Activated CD4-positive, alpha-beta memory T cell treated with anti-CD3 and anti-CD28 coated beads, Interleukin-2, amount 10 ng/mL, durations not matched to agents 7 days and 5 days (primary cell): ENCODE measurements at places on chromosomes 7 and 10. TPM values are rescaled to one million over a fixed set of nuclear protein-coding genes. Genes with fewer than 3 reads are reported as not detected.

DNA sequence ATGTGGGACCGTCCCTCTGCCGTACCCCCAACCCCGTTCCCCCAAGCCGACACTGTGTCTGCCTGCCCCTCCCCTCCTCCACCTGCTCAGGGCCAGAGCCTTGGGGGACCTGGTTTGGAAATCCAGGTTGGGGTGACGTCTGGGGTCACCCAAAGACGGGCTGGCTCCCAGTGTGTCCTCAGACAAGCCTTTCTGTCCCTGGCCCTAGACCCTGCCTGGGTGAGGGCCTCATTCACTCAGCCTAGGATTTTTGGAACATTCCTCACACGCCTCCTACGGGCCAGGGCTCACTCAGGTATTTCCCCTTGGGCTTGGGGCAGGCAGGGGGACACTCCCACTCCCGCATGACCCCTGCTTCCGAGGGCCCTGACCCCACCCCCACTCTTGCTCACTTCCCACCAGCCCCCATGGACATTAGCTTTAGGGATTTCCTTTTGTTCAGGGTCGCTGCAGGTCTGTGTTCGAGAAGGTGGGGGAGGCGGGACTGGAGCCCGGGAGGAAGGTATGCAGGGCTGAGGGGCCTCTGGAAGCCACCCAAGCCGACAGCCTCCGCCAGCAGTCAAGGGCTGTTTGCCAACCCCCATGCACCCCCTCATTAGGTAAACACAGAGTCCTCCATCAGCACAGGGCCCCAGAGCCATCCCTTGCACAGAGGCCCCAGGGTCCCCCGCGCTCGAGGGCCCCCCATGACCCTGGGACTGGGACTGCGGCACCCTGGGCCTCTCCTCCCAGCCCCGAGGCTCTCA is 35.1 kb downstream of the PDGFA start:
- DNase-seq: no peak
- H3K4me1 ChIP-seq: no peaks in the 10 kb centered on the region
- peaks cover 6% of the 10 kb centered on the region for H3K27me3 ChIP-seq
- no peaks in the 10 kb centered on the region for H3K36me3 ChIP-seq

- H3K36me3 ChIP-seq: no peaks in the 10 kb centered on the region
- no peak overlapping the region for H3K4me3 ChIP-seq
- no peak overlapping the region for H3K27ac ChIP-seq
- H3K27me3 ChIP-seq: no peaks in the 10 kb centered on the region
- H3K4me1 ChIP-seq: no peaks in the 10 kb centered on the region
Observed at GRCh38 chr7:2583798-2584580, 25.2 kb downstream of the IQCE start.

DNA sequence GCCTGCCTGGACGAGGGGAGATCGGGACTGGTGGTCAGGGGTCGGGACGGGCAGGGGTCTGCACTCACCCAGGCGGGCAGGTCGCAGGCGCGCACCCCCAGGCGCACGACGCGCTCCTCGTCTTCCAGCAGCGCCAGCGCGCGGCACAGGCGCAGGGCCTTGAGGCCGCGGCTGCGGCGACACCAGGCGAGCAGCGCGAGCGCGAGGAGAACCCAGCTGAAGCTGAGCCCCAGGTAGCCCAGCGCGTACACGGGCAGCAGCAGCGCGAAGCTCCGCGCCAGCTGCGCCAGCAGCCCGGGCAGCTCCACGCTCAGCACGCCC is 328 bp downstream of the ESYT2 start:
- H3K4me1 ChIP-seq: peaks cover 44% of the 10 kb centered on the region
- DNase-seq: peak; percentile 73
- H3K27me3 ChIP-seq: peaks cover 11% of the 10 kb centered on the region

- no peak overlapping the region for H3K27ac ChIP-seq
- H3K36me3 ChIP-seq: peaks cover 42% of the 10 kb centered on the region
- H3K4me1 ChIP-seq: peaks cover 8% of the 10 kb centered on the region
- DNase-seq: no peak
- H3K27me3 ChIP-seq: no peaks in the 10 kb centered on the region
Observed at GRCh38 chr10:98224509-98224908, 43.5 kb downstream of the LOXL4 start.

- no peak overlapping the region for H3K27ac ChIP-seq
- no peak for DNase-seq
- H3K4me1 ChIP-seq: no peaks in the 10 kb centered on the region
- no peaks in the 10 kb centered on the region for H3K36me3 ChIP-seq
- no peak overlapping the region for H3K4me3 ChIP-seq
Observed at GRCh38 chr7:53768186-53768585, 732.8 kb downstream of the POM121L12 start.

DNA sequence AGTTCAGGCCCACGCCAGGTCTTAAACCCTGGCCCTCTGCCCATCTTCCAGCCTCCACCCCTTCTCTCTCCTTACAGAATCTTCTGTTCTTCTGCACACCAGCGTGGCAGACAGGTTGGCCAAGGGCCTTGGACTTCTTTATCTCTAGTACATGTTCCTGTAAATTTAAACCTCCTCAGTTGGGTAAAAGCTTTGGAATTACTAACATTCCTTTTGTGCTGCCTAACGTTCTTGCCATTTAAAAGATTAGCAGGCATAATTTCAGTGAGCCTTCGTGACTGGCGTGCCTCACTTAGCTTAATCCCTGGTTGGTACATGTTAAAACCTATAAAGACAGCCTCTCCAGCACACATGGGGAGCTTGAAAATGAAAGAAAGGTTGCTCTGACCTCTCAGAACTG is 192.2 kb downstream of the CUX1 start:
- H3K4me1 ChIP-seq: no peaks in the 10 kb centered on the region
- H3K27ac ChIP-seq: no peak overlapping the region
- no peak overlapping the region for H3K4me3 ChIP-seq
- no peak for DNase-seq
- H3K27me3 ChIP-seq: no peaks in the 10 kb centered on the region

DNA sequence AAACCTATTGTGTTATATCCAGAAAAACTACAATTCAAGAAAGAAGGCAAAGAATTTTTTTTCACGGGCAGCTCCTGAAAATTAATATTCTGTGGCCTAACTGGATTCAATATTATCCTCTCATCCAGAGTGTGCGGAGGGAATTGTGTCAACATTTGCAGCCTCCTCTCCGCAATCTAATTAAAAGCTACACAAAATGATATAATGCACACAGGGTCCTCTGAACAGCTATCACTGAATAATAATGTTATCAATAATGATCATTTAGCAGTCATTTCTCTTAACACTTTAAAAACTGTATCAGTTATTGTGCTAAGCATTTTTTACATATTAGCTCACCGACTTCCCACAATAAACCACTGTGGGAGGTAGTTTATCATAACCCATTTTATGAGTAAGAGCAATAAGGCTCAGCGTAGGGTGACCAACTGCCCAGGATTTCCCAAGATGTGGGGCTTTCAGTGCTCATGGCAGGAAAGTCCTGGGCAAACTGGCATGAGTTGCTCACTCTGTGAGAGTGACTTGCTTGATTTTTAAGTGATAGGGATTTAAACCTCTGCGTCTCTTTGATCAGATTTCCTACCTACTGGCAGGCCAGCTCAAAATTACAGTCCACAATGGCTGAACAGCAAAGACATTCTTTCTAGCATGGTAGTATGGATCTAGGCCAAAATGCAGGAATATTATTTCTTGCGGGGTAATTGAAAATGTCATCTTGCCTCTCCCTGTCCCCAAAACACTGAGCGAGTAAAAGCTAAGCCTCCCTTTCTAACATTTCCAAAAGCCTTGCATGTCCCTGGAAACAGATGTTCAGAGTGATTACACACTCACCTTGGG is 65.7 kb downstream of the AOAH start:
- H3K27me3 ChIP-seq: no peaks in the 10 kb centered on the region
- no peak overlapping the region for H3K4me3 ChIP-seq
- H3K4me1 ChIP-seq: peaks cover 16% of the 10 kb centered on the region
- H3K36me3 ChIP-seq: peaks cover 15% of the 10 kb centered on the region
- H3K27ac ChIP-seq: no peak overlapping the region

DNA sequence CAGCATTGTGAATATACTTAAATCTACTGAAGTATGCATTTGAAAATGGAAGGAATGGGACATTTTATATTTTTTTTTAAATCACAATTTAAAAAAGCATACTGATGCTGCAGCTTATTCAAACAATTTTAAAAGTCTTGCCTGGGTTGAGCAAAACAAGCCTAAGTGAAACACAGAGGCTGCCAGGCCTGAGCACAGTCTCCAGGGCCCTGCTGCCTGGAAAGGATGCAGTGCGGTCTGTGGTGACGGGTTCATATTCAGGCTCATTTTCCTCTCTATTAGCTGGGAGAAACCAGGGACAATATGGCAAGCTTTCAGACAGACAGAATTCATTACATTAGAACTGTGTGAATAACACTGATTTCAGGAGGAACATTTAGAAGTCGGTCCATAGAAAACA is 251.9 kb downstream of the COBL start:
- no peaks in the 10 kb centered on the region for H3K36me3 ChIP-seq
- no peaks in the 10 kb centered on the region for H3K4me1 ChIP-seq
- no peak overlapping the region for H3K27ac ChIP-seq

- no peak for DNase-seq
- H3K36me3 ChIP-seq: peaks cover 6% of the 10 kb centered on the region
- H3K27ac ChIP-seq: no peak overlapping the region
- H3K27me3 ChIP-seq: no peaks in the 10 kb centered on the region
Observed at GRCh38 chr10:89241026-89241425, 10.5 kb downstream of the LIPA start.

DNA sequence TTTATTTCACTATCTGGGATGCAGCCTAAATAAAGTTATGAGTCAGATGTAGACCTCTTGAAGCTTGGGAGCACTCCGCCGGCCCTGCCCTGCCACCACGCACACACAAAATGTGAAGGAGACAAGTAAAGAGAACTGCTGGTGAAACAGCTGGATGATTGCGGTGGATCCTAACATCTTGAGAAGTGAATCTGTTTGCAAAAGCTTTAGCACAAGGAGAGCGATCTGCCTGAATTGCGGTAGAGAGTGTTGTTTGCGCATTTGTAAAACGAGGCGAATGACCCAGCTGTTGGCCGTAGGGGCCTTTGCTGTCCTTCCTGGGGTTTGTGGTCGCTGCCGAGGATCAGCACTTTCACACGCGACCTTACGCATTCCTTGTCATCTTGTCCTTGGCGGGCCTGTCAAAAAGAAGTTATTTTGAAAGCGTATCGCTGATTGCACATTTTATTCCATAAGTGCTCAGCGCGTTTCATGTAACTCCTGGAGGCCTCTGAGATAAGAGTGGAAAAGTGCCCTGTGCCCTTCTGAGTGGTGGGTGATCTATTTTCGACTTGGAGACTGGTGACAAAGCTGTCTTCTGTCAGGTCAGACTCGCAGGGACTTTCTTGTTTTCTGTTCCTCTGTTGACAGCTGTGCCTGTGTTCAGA is 40.8 kb downstream of the RBM20 start:
- no peaks in the 10 kb centered on the region for H3K4me1 ChIP-seq
- DNase-seq: no peak
- H3K36me3 ChIP-seq: no peaks in the 10 kb centered on the region
- H3K27me3 ChIP-seq: peaks cover 23% of the 10 kb centered on the region

GJD4 gene
- not detected for total RNA-seq

MYOZ1 gene
- total RNA-seq: not detected

SPDYE2B gene
- total RNA-seq: 0.15 TPM

VWDE gene
- total RNA-seq: 5.2 TPM

UNCX gene
- not detected for total RNA-seq

GBX1 gene
- total RNA-seq: not detected
